ENCODE measurements at places on chromosomes 2 and 18.

GRCh38 chr2:239348563-239349452 is 52.0 kb downstream of the HDAC4 start:
- DNase-seq: no peak

DNA sequence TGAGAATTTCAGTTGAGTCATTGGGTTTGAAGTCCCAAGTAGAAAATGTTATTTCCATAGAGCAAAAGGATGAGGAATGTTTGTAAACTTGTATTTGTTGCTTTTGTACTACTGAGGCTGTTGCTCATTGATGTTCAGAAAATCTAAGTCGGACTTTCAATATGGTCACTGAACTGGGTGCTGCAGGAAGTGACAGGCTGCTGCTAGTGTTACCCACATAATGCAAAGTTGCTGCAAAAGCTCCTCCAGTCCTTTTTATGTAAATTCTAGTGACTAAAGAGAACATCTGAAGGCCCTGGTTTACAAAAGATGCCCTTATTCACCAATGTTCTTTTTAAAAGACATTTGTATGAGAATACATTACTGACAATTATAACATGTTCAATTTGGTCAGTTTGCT is 131.1 kb upstream of the FAM98A start:
- no peak for DNase-seq

DNA sequence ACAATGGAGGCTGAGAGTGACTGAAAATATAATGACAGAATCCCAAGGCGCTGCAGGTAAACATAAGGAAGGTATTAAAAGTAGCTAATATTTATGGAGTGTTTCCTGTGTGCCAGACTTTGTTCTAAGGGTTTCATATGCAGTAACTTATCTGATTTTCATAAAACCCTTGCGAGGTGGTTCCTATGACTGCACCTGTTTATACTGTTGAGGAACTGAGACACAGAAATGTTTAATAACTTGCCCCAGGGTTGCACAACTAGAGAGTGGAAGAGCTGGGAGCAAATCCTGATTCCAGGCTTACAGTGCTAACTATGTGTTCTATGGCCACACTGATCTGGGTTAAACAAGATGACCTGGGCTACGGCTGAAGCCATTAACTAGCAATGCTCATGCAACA is 2.4 kb downstream of the SP110 start:
- DNase-seq: no peak

GRCh38 chr18:12592597-12593127 is 65.2 kb downstream of the SPIRE1 start:
- DNase-seq: no peak

GRCh38 chr2:176540995-176541394 is 271.8 kb downstream of the MTX2 start:
- no peak for DNase-seq

GRCh38 chr18:67961701-67962440 is 445.4 kb upstream of the DSEL start:
- no peak for DNase-seq

DNA sequence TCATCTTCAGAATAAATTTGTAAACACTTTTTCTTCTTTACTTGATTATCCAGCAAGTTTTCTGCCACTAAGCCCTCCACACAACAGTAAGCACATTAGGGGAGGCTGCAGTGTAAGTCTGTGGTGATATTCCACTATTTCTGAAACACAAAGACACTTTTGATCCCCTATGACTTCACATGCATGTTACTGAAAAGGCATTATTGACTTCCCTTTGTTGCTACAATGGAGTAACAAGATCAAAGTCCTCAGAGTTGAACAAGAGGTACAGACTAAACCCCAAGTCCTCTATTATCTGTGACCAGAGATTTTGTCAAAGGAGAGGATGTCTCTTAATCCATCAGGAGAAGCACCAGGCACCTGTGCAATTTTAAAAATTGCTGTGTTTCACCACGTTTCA is 157.9 kb downstream of the CD226 start:
- no peak for DNase-seq

DNA sequence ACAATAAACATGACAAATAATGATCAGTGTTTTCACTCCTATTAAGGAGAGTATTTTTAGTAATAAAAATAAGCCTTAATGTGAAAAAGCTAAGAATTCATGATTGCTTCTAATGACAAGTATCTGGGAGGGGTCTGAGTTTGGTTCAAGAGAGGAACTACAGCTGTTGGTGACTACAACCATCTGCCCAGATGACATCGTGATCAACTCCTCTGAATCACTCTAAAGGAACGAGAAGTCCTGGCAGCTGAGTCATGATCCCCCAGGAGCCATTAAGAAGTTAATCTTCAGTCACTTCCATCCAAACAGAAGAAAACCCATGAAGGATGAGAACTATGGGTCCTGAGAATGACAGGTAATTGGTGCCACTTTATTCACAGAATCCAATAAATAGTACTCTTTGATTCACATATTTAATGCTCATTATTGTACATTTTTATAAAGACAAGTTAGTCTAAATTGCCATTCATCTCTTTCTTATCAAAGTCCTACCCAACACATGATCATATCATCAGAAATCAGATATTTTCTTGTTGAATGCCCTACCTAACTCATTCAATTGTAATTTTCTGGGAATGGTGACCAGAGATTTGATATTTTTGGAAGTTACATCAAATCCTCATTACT is 6.8 kb downstream of the TFPI start:
- DNase-seq: peak; percentile 79

- no peak for DNase-seq
Observed at GRCh38 chr2:222393733-222394267, 30.5 kb upstream of the SGPP2 start.

GRCh38 chr2:223101340-223102039 is 49.5 kb downstream of the KCNE4 start:
- peak; percentile 57 for DNase-seq

GRCh38 chr2:59680863-59681262 is 872.6 kb downstream of the BCL11A start:
- no peak for DNase-seq

DNA sequence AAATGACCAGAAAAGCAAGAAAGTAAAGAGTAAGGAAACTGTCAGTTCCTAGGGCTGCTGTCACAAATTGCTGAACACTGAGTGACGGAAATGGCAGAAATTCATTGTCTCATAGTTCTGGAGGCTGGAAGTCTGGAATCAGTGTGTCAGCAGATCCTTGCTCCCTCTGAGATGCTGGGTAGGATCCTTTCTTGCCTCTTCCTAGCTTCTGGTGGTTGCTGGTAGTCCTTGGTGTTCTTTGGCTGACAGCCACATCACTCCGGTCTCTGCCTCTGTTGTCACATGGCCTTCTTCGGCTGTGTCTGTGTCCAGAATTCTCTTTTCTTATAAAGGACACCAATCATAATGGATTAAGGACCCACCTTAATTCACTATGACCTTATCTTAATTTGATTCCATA is 21.9 kb downstream of the PLEKHB2 start:
- no peak for DNase-seq

GRCh38 chr2:105114551-105114950 is 76.7 kb downstream of the MRPS9 start:
- peak; percentile 83 for DNase-seq

GRCh38 chr2:67260343-67261277 is 136.5 kb upstream of the ETAA1 start:
- peak; percentile 83 for DNase-seq

GRCh38 chr2:191607096-191607495 is 70.8 kb upstream of the NABP1 start:
- DNase-seq: no peak

DNA sequence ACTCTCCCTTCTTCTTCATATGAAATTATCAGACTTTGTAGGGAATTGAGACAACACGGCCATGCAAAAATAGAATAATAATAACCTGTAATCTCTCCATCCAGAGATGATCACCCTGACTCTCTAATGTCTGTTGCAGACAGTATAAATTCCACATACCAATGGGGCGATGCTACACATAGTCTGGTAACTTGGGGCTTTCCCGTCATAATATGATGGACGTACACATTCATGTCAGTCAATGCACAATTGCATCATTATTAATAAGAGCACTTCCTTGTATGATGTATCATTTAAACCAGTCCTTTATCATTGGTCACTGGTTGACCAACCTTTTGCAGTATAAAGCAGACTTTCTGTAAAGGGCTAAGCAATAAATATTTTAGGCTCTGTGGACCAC is 39.5 kb upstream of the SCLY start:
- DNase-seq: no peak

DNA sequence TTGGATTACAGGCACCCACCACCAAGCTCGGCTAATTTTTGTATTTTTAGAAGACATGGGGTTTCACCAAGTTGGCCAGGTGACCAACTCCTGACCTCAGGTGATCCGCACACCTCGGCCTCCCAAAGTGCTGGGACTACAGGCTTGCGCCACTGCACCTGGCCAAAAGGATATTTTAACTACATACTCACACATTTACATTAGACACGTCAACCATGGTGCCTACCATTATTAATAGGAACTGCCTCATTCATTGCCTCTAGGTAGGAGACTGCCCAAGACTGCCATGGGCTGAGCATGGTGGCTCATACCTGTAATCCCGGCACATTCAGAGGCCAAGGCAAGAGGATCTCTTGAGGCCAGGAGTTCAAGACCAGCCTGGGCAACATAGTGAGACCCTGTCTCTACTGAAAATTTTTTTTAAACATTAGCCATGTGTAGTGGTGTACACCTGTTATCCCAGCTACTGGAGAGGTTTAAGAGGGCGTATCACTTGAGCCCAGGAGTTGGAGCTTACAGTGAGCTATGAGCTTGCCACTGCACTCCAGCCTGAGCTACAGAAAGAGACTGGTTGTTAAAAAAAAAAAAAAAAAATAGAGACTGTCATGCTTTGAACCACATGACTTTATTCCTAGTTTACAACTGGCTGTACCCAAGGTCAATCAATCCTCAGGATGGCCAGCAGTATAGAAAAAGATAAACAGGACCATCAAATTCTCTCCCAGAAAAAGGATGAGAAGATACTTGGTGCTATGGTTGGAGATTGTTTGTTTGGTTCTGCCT is 31.1 kb upstream of the EPC2 start:
- no peak for DNase-seq

- DNase-seq: no peak
Observed at GRCh38 chr2:102652126-102652525, 32.8 kb downstream of the SLC9A2 start.

DNA sequence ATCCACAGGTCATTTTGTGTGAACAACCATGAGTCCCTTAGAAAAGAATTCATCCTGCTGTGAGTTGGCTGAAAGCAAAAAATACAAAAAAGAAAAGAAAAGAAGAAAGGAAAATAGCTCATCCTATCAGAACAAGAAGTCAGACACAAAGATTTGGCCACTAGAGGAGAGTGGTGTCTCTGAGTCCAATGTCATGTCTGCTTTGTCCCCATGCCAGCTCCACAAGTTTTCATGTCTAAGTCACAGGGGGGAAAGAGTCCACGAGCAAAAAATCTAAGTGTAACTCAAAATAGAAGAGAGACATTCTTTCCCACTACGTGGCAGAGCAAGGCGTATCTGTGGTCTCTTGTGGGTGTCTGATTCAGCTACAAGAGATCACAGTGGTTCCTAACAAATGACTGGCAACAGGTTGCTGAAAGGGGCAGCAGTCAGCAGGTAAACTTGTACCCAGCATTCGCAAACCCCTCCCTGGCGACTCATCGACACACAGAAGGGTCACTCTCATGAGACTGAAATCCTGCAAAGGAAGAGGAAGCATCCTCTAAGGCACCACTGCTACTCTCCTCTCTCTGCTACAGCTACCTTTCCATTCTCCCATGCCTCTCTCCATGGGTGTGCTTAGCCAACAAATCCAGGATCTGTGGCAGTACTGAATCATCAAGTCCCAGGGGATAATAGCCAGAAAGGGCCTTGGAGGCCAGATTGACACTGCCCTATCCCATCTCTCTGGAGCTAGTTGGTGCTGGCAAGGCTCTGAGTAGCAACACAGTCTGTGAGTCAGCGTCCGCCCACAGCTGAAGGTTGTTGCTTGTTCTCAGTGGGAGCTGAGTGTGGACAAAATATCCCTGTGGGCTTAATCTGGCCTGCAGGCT is 123.0 kb upstream of the SLC39A10 start:
- DNase-seq: peak; percentile 86

DNA sequence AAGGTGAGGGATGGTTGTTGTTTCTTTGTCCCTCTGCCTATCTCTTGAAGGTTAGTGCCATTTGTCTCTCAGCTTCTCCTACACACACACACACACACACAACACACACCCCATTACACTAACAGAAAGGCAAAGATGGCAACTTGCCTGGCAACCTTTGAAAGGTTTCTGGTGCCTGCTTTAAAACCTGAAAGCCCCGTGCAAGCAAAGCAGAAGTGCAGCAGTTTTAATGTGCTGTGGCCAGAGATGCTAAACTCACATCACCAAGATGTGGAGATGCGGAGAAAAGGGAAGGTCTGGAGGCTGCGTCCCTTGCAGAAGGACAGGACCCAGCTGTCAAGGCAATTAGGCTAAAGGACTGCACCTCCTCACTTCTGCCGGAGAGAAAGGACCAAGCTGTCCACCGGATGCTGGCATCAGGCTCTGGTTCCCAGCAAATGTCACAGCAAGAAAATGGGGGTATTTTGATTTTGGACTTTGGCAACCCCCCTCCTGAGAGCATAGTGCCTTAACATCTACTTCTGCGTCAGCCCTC is 196.4 kb downstream of the ARL4C start:
- DNase-seq: no peak

- DNase-seq: peak; percentile 89
Observed at GRCh38 chr18:63161761-63162195, 157.8 kb downstream of the BCL2 start.

DNA sequence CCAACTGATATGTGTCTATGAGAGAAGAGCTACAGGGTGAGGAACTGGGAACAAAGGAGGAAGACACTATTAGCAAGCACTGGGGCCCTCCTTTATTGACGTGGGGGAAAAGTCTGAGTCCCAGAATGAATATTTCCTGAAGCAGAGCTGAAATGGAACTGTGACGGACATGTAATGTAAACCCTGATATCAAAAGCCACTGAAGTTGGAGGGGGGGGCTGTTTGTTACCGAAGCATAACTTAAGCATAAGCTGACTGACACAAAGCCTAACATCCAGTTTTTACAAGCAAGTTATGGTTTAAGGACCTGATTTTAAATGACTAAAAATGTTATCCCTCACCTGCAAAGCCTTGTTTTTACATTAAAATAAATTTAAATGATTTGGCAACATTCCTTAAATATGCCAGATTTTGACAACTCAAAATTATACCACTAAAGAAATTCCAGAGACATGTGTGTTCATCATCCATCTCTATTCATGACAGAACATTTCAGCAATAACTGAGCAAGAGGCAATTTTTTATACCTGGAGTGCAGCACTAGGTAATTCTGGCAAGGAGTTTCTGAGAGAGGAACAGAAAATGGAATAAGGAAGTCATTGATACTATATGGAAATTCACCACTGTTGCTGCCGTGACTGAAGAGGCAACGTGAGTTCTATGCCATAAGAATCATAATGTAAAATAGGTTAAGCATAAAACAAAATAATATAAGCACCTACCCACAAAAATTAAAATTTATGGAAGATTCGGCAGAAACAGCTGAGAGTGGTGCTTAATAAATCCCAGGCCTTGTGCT is 186.0 kb downstream of the AFF3 start:
- no peak for DNase-seq

- no peak for DNase-seq
Observed at GRCh38 chr2:15557887-15558311, 3.2 kb downstream of the NBAS start.

- DNase-seq: no peak
Observed at GRCh38 chr2:192971981-192972380, 777.2 kb upstream of the TMEFF2 start.
